ENCODE measurements at places on chromosomes 6 and 20. TPM values are rescaled to one million over a fixed set of nuclear protein-coding genes. Genes with fewer than 3 reads are reported as not detected.

Gene GMNN
- 18.5 TPM for polyA plus RNA-seq

Gene ZNF165
- polyA plus RNA-seq, result 0.68 TPM

Gene TGM3
- polyA plus RNA-seq, result 0.23 TPM

Gene RFX6
- polyA plus RNA-seq, result not detected

Gene C20orf202
- polyA plus RNA-seq, result 0.45 TPM

Gene SLC2A10
- 21.0 TPM for polyA plus RNA-seq

Gene PET117
- polyA plus RNA-seq, result 9.4 TPM

Gene PRR18
- polyA plus RNA-seq, result 0.50 TPM

Gene PRDM13
- polyA plus RNA-seq, result not detected

Gene KHDC1L
- not detected for polyA plus RNA-seq

Gene CAP2
- polyA plus RNA-seq, result 199 TPM

Gene PRRT1
- 0.90 TPM for polyA plus RNA-seq

Gene SYNDIG1
- polyA plus RNA-seq, result 3.6 TPM

Gene MYBL2
- 12.4 TPM for polyA plus RNA-seq

Gene WFDC12
- not detected for polyA plus RNA-seq

Gene OTOR
- not detected for polyA plus RNA-seq

Gene OR2J3
- not detected for polyA plus RNA-seq

Gene TAP2
- polyA plus RNA-seq, result 3.5 TPM

Gene LRRN4
- polyA plus RNA-seq, result 0.12 TPM

Gene PRPH2
- 5.1 TPM for polyA plus RNA-seq

Gene DDX27
- 30.3 TPM for polyA plus RNA-seq

Gene IL17A
- not detected for polyA plus RNA-seq

Gene BCAS4
- 2.7 TPM for polyA plus RNA-seq
